GM12864 (cell line): ENCODE measurements at places on chromosomes 3 and 15.
A peak's percentile ranks its signal among the peaks of the same experiment; 100 is the strongest.

GRCh38 chr3:25957026-25957425, 167.1 kb downstream of the OXSM start:
- no peak for DNase-seq

- DNase-seq, result no peak
These were observed 19.6 kb downstream of the DYNC1LI1 start for GRCh38 chr3:32551087-32551486.

GRCh38 chr15:71756599-71757352, 53.6 kb upstream of the NR2E3 start:
- no peak for DNase-seq

- DNase-seq, result no peak
These were observed 3.3 kb downstream of the STAB1 start for GRCh38 chr3:52498137-52499054.

- no peak for DNase-seq
These were observed 654.6 kb upstream of the LMCD1 start for GRCh38 chr3:7847021-7847420.

DNA sequence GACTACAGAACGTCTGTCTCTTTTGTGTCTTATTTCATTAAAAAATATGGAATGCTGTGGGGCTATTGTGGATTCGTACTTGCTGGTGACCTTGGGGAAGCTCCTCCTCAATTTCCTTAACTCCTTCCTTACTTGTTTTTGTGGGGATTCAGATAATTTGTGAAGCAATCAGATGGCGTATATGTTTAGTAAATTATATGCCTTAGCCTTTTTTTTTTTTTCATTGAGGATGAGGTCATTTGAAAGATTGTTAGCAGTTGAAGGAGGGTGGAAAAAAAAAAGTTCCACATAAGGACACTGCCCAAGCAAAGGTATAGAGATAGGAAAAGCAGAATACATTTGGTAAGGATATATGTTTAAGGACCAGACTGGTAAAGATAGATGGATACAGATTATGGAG, 3.3 kb downstream of the RNF13 start:
- DNase-seq, result no peak

DNA sequence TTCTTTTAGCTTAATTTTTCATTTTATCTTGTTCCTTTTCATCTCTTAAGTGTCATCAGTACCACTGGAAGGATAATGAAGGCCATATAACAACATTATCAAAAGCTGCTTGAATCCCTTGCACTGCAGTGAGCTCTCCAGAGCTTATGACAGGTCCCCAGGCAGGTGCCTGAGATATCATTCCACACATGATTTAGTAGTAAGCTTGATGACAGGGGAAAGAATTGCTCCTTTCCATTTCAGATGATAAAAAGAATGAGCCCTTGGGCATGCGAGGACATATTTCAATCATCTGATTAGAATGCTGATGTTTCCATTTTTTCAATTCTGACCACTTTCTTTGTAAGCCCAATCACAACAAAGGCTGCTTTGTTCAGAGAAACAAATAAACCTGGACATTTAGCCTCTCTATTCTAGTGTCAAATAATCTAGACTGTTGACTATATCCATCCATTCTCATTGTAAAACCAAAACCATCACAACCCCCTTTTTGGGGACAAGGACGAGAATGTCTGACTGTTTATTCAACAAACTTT, 567.8 kb downstream of the IGSF11 start:
- DNase-seq, result no peak

- DNase-seq, result no peak
These were observed 64.3 kb downstream of the OSTN start for GRCh38 chr3:191263365-191263764.

- no peak for DNase-seq
These were observed at the start of gene CEMIP for GRCh38 chr15:80778964-80779657. Gene CEMIP (plus strand): TSS chr15:80779370. CDS start chr15:80873880, 94,510 bp downstream.

DNA sequence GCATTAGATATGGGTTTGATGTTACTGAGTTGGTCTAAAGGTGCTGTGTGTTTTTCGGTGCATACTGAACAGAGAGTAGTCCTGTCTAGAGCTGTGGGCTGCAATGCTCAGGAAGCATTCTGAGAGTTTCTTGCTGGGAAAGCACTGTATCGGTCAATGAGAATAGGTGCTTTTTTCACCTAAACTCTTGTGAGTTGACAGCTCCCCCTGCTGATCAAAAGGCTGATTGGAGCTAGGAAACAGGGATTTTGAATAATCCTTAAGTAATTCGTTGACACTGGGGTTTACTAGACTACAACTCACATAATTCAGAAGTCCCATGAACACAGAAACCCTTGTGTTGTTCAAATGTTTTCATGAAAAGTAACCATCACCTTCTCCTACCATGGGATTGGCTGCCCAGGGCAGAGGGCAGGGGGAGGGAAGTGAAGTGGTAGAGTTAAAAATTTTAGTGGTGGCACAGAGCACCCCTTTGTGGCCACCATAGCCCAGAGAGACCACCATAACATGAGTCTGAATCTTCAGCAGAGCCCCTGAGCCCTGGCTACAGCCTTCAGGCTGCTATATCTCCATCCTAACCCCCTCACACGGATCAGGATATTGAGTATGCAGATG, 13.0 kb upstream of the MANF start:
- no peak for DNase-seq

DNA sequence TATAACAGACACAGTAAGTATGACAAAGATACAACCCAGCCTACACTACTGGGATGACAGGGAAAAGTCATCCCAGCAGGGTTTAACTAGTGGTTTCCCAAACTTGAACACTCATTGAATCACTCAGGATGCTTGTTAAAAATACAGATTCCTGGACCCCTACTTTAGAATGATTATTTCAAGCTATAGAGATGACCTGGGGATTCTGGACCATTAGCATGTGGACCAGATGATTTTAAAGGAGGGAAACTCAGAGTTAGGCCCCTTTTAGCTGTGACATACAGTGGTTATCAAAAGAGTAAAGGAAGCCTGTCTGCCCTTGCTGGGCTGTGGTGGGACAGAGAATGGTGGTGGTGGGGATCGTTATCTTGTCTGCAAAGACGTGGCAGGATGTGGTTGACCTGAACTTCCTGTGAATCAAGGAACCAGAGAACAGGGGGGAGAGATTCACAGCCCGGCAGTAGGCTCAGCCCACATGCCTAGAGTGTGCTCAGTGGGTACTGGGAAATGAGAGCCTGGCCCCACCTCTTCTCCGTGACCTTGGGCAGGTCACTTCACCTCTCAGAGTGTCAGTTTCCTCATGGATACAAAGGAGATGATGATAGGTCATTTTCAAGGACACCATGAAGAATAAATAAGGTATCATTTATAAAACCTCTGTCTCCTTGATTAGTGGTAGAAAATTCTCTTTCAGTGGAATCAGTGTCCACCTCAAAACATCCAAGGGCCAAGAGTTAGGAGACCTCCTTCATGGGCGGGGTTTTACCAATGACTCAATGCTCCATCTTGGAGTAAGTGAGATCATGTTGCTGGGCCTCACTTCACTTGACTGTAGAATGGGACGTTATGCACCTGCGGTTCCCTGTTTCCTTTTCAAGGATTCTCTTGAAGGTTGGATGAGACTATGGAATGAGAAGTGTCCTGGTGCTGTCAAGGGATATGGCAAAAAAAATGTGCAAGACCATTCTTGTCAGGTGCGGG, 306.5 kb downstream of the RPLP1 start:
- DNase-seq, result peak; percentile 87

- no peak for DNase-seq
These were observed 392.1 kb downstream of the TUSC7 start for GRCh38 chr3:117101697-117102096.

GRCh38 chr3:149402481-149402880, 25.0 kb upstream of the TM4SF1 start:
- no peak for DNase-seq

GRCh38 chr3:187136337-187136736, 3.0 kb downstream of the RPL39L start:
- DNase-seq, result no peak

GRCh38 chr3:71858503-71859122, 73.7 kb upstream of the PROK2 start:
- no peak for DNase-seq

DNA sequence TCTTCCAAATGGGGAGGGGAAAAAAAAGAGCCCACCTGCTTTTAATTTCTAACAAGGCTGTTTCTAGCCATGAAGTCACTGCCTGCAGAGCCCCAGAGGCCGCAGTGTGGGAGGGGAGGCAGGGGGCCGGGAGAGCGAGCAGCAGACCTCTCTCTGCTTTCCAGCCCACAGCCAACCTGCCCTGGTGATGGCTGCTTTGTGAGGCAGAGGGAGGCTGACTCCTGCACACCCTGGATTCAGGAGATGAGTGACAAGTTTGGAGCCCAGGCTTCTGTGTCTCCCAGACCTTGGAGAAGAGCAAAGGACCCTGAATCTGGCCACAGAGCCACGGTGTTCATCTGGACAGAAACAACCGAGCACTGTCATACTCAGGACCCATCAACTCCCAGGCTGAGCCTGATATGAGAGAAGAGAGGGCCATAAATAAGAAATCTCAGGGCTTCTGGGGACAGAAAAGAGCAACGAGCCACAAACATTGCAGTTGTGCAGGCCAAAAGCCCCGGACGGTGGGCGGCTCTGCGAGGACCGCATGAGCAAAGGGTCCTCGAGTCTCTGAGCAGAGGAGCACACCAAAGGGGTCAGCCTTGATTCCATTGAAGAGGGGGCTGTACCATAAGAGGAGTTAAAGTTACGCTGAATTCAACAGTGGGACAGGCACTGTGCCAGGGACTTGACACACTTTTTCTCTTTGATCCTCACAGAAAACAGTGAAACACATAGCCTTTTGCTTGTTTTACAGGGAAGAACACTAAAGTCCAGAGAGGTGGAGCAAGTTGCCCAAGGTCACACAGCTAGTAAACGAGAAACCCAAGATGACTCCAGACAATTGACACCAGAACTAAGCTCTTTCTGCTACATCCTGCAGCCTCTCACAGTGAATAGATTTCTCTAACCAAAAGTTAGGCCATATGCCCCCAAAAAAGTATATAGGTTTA, 97.2 kb downstream of the SEMA5B start:
- no peak for DNase-seq
